Right cardiac atrium (tissue), 5 donors: ENCODE measurements at places on chromosomes 12 and 14. TPM values are rescaled to one million over a fixed set of nuclear protein-coding genes. Genes with fewer than 3 reads are reported as not detected.
A peak's percentile ranks its signal among the peaks of the same experiment; 100 is the strongest.

OR6C76 gene
- polyA plus RNA-seq, result not detected

DNA sequence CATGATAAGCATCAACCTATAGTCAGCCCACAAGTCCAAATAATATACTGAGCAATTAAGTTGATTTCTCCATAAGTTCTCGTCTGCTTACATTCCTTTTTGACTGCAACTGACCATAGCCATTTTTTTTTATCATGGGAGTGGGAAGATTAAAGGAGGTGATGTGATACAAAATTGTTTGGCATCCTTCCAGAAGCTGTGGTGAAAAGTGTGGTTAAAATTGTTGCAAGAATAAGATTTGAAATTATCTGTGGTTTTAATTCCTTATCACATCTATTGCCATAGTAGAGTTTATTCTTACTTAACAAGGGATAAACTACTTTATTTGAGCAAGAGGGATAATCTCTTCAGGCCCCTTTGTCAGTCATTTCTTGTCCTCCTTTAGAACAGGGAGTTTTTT lies 50.7 kb downstream of the LIN52 start:
- no peak for DNase-seq

BMAL2 gene
- polyA plus RNA-seq, result 0.36 TPM

- no peak for DNase-seq
These were observed 1213.6 kb downstream of the VRK1 start for GRCh38 chr14:98010784-98011183.

- peak; percentile 81 for DNase-seq
These were observed 16.1 kb upstream of the NUDT14 start for GRCh38 chr14:105197211-105197641.

GRCh38 chr14:86865934-86866333 lies 1127.0 kb downstream of the GALC start:
- no peak for DNase-seq

DNA sequence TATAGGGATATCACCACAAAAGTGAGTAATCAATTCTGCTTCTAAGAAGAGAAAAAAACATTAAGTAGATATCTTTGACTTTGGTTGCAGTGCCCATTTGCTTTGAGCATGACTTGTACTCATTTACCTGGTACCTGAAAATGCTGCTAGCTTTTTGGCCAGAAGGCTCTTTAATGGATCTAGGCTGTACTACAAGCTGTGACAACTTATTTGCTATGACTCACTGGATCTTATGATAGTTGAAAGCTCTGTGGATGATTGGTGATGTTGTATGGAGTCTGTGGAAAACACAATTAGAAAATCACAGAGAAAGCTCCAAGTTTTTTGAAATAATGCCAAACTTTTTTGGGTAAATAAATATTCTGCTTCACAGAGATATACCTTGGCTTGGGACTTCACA lies 960.9 kb upstream of the FBXO33 start:
- no peak for DNase-seq

DNA sequence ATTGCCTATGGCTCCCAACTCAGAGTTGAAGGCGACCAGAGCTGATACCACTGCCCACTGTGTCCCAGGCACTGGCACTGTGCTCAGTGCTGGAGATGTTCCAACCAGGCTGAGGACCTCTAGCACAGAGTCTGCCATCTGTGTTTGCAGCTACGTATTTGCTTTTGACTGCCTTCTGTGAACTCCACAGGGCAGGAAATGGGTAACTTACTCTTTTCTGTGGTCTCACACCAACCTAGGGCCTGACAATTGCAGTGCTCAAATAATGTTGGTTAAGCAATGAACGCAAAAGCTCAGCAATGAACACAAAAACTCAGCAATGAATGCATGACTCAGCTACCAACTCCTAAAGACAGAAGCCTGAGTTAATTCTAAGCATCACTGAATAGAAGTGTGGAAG lies 202.8 kb downstream of the NUAK1 start:
- no peak for DNase-seq

DPF3 gene
- polyA plus RNA-seq, result 16.5 TPM
